A673 (cell line): ENCODE measurements at places on chromosomes 12 and 14.

DNA sequence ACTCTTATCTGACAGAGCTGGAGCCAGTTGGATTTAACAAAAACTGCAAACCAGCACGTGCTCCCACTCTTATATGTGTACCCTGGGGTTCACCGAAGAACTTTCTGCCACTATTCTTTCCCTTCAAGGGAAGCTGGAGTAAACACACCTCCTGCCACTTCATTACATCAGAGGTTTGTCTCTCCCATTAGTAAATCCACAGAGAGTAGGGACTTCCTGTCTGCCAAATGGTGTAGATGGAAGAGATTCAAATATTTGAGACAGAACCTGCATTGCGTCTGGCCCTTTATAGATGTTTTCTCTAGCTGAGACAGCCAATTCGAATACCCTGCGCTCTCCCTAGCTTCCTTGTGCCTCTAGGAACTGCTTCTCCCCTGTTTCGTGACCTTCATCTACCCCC, 29.1 kb upstream of the AEBP2 start:
- DNase-seq, result peak; percentile 81

DNA sequence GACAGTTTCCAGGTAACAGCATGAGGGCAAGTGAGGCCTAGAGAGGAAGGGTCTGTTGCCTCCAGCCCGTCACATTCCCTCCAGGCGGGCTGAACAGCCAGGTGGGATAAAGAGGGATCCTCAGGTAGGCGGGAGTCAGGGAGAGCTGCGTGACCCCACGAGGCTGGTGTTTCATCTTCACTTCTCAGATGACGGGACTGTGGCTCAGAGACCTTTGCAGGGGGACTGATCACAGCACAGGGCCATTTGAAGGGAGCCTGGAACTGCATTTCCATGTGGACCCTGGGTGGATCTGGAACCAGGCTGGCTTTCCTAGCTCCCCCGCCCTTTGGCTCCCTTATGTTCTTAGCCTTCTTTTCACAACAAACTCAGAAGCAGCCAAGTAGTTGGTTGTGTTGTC, 37.4 kb downstream of the SH2B3 start:
- DNase-seq, result no peak

DNA sequence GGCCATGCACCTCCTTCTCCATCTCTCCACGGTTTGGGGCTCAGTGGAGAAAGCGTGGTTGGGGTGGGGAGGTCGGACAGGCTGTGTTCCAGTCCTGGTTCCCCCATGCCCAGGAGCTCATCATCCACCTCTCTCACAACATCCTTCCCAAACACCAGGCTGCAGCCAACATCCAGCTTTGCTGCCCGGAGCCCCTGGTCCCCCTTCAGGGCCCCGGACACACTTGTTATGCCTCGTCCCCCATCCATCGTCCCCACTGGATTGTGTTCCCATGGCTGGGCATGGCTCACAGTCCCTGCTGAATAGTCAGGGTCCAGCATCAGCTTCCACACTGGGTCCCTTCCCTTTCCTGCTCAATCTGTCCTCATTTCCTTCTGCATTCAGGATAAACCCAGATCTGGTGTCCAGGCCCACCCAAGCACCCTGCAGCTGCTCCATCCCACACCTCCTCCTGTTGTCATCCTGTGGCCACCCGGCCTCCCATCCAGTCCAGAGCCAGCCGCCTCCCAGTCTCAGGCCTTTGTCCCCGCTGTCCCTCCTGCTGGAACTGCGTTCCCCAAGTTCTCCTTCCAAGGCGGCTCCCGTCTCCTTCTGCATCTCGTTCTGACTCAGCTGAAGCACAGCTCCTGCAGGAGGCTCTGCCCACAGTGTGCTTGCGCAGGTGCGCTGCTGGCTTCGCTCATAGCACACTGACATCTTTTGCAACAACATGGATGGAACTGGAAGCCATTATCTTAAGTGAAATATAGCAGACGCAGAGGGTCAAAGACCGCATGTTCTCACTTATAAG, 211.4 kb upstream of the RTL1 start:
- no peak for DNase-seq

DNA sequence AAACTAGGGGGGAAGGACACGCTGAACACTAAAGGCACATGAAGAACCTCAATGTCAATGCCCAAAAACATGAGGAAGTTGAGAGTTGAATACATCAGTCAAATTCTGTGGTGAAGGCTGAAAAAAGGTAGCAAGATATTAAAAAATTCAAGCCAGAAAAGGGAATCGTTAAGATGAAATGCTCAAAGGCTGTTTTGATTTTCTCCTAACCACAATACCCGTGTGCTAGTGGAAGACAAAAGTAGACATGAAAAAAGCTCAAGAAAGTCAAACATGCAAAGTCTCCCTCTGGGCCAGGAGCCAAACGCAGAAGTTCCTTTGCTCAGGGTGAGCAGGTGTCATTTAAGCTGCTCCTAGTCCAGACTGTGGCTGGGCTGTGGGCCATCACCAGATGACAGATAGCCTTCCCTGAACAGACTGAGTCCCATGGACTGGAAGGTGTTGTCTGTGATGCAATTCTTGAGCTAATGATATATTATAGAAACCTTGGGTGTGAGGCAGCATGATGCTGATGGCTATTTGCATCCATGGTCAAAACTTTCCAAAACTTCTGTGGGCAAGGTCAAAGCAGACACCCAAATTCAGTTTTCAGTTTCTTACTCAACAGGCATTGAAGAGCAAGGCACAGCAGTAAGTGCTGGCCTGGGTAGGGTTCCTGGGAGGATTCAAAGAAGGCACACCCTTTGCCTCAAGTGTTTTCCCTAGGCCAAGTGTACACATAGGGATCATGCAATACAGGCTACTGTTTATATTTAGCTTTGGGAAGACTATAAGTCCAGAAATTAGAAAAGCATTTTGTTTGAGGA, 81.6 kb downstream of the MYRFL start:
- no peak for DNase-seq

- DNase-seq, result peak; percentile 7
These were observed 118.9 kb upstream of the PTPRB start for GRCh38 chr12:70756118-70756517.

DNA sequence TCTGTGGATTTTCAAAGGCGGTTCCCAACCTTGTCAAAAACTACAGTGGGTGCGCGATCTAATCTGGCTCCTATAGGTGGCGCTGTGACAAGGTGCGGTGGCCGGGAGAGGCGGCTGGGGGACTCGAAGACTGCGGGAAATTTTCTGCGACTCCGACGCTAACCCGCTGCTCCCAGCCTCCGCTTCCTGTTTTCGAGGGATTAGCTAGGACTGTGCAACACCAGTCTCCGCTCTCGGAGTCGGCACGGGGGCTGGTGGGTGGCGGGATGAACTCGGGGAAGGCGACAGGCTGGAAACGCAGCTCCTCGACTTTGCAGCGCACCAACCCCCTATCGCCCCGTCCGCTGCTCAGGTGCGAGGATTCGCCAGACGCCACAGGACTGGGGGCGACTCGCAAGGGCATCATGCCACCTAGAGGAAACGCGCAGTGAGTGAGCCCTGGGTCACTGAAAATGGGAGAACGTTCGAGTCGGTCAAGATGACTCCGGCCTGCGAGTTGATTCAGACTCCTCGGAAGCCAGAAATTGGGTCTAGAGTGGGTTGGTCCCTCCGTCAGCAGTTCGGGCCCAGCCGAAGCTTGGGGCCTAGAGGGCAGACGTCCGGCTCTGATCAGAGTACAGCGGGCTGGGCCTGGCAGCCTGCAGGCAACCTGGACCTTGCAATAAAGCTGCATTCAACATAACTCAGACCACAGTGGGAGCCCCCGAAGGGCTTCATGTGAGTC, 5.5 kb upstream of the PAX9 start:
- peak; percentile 93 for DNase-seq

DNA sequence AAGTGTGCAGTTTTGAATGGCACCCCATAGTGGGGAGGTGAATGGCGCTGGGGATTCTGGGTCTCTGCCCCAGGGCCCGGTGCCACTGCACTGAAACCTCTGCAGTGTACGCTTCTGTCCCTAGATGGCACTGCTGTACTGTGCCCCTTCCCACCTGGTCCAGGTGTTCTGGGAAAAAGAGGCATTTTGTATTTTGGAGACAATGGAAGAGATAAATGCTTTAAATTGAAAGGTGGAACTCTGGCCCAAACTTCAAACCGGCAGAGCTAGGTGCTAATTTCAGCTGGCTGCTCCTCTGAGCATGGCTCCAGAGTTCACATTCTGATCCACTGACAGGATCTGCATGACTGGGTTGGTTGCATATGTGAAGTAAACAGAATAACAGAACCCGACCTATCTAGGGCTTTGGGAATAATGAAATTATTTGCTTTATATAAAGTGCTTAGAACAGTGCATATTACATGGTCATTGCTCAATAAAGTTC, 52.2 kb downstream of the KRT80 start:
- no peak for DNase-seq

DNA sequence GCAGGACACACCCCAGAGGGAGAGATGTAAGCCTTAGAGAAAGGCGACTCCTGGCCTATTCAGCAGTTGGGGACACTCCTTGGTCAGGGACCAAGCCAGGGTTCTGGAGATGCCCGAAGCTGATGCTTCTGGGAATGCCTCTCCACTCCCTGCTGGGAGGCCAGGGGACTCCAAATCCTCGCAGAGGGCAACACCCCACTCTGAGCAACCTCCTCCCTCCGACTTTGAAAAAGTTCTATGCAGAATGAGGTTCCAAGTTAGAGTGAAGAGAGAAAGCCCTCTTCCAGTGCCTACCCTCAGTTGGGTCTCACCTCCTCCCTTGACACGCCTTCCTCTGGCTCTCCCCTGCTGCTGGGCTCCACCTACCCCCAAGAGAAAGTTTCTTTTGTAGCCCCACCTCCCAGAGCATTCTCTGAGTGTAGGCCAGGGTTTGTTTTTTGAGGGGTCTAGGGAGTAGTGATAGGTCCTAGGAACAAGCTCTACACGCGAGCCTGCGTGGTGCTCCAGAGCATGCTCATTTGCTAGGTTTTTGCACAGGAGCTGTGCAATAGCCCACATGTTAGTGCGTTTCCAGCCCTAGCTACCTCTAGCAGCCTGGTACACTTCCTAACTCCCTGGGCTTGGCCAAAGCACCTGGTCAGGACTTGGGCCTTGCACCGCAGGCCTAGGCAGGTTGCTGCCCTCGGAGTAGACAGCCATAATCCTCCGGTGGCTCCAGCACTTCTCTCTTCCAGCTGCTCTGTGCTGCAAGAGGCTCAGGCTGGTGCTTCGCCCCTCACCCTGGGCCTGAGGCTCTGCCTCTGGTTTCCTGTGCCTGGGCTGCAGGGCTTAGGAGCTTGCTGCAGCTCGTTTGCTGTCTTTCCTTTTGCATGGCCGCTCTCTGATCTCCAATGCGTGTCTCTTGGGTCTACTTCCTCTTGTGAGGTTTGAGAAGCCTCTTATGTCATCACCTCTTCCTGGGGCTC, 590 bp upstream of the CEBPE start:
- DNase-seq, result no peak

DNA sequence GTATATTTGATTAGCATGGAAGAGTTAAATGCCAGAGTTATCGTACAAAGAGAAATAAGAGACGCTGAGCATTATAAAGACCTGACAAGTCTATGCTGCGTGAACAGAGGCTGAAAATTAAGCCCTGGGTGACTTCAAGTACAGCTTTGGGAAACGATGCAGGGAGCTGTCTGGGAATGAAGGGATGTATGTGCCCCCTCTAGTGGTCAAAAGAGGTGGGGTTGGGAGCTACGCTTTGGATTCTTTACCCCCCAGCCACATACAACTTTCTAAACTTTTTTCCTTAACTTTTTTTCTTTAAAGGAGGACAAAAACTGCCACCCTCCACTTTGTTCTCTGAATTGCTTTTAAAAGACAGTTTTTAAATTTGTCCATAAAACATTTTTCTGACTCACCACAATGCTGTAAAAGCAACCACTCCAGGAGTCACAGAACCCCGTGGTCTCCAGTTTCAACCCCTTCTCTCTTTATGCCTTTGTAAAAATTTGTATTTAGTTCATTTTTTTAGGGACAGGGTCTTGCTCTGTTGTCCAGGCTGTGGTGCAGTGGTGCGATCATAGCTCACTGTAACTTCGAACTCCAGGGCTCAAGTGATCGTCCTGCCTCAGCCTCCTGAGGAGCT, 59.4 kb downstream of the ZNF664 start:
- peak; percentile 73 for DNase-seq

DNA sequence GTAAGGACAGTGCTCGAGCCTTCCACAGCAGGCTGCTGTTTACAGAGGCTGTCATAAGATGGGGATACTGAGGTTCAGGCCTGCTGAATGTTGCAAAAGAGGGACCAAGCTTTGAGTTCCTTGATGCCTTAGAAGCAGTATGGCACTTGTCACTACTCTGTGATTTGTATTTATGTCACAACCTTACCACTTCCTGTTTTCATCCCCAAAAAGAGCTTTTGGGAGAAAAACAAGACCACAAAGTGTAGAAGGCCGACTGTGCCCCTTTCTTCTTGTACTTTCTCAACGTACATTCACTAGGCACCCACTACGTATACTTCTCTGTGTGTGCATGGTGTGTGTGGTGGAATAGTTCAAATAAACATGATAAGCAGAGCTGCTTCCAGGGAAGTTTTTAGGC, 90.1 kb downstream of the DRAM1 start:
- no peak for DNase-seq

DNA sequence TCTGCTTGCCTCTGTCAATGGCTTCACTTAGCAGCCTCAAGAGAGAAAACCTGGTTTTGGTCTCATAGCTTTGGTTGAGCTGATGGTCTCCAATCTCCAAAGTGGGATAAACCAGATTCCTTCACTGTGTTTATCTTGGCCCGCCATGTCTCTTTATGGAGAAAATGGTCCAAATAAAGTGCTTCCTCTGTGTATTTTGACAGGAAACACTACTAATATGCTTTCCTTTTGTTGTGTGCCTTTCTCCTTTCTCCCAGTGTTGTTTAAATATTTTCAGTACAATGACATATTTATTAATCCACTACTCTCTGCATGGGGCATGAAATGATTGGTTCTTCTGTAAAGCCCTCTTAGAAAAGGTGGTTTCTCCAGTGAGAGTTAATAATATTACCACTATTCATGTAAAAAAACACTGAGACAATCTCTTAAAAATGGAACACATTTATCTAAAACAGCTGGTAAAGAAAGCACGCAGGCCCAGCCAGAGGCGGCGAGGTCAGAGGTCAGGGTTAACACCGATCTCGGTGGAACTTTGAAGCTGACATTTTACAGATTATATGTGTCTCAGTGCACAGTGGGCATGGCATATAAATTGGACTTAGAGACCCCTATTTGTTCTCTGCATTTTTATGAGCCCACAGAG, 24.2 kb downstream of the TMEM30B start:
- DNase-seq, result no peak

GRCh38 chr14:102187044-102187443, 47.3 kb downstream of the WDR20 start:
- peak; percentile 57 for DNase-seq

- no peak for DNase-seq
These were observed 22.3 kb upstream of the STK38L start for GRCh38 chr12:27221625-27222387.

DNA sequence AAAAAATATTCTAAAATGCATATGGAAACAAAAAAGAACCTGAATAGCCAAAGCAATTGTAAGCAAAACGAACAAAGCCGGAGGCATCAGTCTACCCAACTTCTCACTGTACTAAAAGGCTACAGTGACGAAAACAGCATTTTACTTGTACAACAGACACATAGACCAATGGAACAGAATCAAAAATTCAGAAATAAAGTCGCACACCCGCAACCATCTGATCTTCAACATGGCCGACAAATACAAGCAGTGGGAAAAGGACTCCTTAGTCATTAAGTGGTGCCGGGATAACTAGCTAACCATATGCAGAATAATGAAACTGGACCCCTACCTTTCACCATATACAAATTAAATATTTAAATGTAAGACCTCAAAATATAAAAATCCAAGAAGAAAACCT, 203.9 kb upstream of the PPFIA2 start:
- no peak for DNase-seq

- no peak for DNase-seq
These were observed 10.9 kb downstream of the RPS6KL1 start for GRCh38 chr14:74912111-74912510.

- no peak for DNase-seq
These were observed 199.3 kb downstream of the TTC7B start for GRCh38 chr14:90616881-90617280.
